ENCODE measurements at places on chromosomes 2 and 18.

DNA sequence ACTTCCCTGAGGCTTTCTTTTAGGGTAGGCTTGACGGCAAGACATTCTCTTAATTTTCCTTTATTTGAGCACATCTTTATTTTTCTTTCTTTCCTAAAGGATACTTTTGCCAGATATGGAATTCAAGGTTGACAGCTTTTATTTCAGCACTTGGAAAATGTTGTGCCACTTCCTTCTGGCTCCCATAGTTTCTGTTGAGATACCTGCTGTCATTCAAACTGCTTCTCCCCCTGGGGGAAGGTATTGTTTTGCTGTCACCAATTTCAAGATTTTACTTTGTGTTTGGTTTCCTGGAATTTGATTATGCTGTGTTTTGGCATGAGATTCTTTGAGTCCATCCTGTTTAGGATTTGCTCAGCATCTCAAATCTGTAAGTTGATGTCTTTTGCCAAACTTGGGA, 39.1 kb upstream of the TWIST2 start:
- DNase-seq: no peak

- DNase-seq: no peak
Observed at GRCh38 chr18:13451213-13451540, 232.6 kb downstream of the LDLRAD4 start.

DNA sequence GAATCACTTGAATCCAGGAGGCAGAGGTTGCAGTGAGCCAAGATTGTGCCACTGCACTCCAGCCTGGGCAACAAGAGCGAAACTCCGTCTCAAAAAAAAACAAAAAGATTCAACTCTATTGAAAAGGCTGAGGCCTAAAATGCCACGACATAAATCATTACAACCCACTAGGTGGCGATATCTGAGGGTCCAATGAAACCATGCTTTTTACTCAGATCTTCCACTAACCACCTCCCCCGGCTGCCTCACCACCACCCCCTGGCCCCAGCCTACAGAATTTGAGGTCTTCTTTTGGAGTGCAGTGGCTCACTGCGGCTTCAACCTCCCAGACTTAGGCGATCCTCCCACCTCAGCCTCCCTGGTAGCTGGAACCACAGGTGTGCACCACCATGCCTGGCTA, 57.5 kb downstream of the AP1S3 start:
- peak; percentile 57 for DNase-seq

DNA sequence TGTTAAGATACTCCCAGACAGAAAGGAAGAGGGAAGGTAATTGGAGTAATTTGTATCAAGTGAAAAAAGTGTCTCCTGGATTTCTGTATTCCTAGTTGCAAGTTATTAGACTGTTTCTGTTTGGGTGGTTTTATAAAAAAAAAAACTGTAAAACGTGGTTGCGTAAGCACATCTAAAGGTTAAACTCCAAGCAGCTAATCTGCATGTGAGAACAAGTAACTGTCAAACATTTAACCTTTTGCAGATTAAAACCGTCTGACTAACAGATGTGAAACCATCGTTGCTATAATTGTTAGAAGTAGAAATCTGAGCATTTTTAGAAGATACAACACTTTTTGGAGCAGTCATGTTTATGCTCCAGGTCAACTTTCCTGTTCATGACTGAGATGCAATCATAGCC, 72.3 kb downstream of the AFF3 start:
- no peak for DNase-seq

- peak; percentile 65 for DNase-seq
Observed at GRCh38 chr2:143974262-143974661, 545.7 kb downstream of the ZEB2 start.

DNA sequence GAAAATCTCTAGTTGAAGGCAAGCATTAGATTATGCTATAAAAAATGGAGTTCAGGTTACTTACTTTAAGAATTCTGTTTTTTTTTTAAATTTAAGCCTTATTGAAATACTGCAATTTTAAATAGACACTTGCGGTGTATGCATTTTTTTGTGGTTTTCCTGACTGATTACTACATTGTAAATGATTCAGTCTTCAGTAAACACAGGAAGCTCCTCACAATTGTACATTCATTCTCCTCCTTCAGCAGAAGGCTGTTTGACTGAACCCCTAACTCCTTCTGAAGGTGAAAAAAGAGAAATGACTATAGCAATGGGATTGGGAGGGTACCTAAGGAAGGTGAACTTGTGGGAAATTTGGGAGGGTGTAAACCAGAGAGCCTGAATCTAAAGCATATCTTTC, 136.1 kb downstream of the GCA start:
- no peak for DNase-seq

GRCh38 chr2:127609031-127609751, 36.8 kb upstream of the GPR17 start:
- no peak for DNase-seq

GRCh38 chr18:57589161-57589560, 2.7 kb upstream of the FECH start:
- no peak for DNase-seq

DNA sequence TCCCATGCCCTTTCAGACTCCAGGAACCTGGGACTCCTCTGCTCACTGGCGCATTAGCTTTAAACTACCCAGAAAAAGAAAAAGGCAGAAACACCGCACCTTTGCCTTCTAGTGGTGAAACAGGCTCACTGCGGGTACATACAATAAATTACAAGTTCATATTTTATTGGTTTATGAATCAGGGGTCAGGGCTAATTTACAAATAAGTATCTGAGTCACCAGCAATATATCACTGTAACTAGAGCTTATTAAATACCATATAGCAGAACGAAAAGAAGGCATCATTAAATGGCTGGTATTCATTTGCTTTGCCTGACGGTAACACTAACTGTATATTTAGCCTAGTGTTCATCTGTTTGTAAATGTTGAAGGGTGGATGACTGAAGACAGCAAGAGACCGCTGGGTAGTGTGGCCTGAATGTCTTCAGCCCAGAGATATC, 26.9 kb upstream of the DTNB start:
- DNase-seq: peak; percentile 43

GRCh38 chr2:144583381-144583729, 63.4 kb upstream of the ZEB2 start:
- DNase-seq: no peak

GRCh38 chr18:55732227-55733106, 144.5 kb upstream of the TCF4 start:
- peak; percentile 60 for DNase-seq

- no peak for DNase-seq
Observed at GRCh38 chr2:43941966-43942365, 53.8 kb downstream of the LRPPRC start.

- DNase-seq: peak; percentile 65
Observed at GRCh38 chr2:3807853-3808252, 104.5 kb downstream of the DCDC2C start.

- no peak for DNase-seq
Observed at GRCh38 chr18:37674570-37674969, 109.0 kb upstream of the CELF4 start.

- DNase-seq: no peak
Observed at GRCh38 chr18:58241026-58241679, 197.1 kb downstream of the NEDD4L start.

- peak; percentile 70 for DNase-seq
Observed at GRCh38 chr2:28393114-28393836, 617 bp downstream of the FOSL2 start.

DNA sequence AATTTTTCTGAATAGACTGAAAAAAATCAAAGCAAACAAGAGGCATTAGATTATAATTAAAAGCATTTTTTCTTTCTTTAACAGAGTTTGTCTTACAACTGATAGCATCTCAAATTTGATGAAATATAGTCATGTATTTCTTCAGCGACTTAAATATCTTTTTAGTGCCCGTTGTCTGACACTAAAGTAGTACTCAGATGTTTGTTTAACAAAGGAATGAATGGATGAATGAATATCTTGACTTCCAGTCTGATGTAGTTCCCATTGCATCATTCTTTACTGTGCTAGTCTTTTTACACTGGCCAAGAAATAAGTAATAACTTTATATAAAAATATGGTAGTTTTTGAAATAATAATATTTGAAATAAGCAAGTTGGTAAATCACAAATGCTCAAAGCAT, 111.1 kb downstream of the TTC27 start:
- peak; percentile 51 for DNase-seq

DNA sequence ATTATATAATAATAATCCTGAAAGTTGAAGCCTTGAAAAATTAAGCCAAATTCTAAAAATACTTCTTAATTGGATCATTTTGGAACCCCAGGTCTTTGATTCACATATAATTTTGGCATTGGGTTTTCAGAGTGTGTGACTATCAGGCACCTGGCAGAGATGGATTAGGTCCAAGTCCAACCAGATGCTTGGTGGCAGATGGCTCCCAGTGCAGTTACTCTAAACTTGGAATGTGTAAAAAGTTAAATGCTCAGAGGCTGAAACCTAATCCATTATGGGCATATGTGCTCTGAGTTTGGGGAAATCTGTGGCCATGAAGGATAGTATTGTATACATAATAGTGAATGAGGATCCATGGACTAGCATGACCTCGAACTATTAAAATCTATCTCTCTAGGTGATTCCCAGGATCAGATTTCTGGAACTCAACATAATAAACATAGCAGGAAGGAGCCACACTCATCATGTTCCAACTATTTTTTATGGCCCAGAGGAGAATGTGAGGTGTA, 333.0 kb downstream of the RPRM start:
- DNase-seq: no peak

DNA sequence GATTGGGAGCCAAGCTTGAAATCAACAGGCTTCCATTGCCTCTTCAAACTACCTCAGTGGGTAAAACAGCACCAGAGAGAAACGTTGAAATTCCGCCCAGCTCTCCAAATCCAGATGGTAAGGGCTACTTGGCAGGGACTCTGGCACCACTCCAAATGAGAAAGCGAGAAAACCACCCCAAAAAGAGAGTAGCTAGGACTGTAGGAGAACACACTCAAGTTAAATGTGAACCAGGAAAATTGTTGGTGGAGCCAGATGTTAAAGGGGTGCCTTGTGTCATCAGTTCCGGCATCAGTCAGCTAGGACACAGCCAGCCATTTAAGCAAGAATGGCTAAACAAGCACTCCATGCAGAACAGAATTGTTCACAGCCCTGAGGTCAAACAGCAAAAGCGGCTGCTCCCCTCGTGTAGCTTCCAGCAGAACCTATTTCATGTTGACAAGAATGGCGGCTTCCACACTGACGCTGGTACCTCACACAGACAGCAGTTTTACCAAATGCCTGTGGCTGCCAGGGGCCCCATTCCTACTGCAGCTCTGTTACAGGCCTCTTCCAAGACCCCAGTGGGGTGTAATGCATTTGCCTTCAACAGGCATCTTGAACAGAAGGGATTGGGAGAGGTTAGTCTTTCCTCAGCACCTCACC, 167.3 kb downstream of the ASXL3 start:
- no peak for DNase-seq

DNA sequence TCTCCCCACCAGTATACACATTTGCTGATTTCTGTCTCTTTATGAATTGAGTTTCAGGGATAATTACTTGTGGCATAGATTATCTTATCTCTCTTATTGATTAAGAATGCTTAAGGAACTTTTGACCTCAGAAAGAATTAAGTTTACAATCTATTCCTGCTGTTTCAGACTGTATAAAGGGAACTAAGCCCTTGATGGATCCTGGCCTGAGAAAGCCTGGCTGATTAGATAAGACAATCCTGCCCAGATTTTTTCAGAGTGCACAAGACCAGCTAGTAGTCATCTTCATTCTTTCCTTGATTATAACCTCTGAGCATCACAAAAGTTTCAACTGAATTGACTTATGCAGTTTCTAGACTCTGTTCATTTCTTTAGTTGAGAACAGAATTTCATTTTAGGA, 22.7 kb upstream of the TFPI start:
- DNase-seq: no peak

Measured in fibroblast of skin of scalp (primary cell).